Mucosa of gallbladder (tissue), 1 donor: ENCODE measurements at places on chromosomes 3 and 15. TPM values are rescaled to one million over a fixed set of nuclear protein-coding genes. Genes with fewer than 3 reads are reported as not detected.

GRCh38 chr3:184801241-184801785, 10.7 kb upstream of the VPS8 start:
- no peak for DNase-seq

DNA sequence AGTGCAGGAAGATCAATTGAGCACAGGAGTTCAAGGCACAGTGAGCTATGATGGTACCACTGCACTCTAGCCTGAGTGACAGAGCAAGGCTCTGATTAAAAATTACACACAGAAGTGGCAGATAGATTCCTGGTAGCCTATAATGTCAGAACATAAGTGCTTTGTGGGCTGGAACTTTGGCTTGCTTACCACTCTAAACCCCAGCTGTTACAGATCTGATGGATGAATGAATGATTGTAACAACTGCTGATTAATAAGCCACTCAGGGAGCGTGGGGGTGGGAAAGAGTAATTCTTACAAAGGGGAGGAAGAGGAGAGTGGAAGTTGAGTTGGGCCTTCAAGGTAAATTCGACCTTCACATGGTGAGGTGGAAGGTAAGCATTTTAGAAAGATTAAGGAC, 40.9 kb upstream of the PTPN23 start:
- no peak for DNase-seq

GRCh38 chr3:7588236-7588635, 727.3 kb downstream of the GRM7 start:
- no peak for DNase-seq

DNA sequence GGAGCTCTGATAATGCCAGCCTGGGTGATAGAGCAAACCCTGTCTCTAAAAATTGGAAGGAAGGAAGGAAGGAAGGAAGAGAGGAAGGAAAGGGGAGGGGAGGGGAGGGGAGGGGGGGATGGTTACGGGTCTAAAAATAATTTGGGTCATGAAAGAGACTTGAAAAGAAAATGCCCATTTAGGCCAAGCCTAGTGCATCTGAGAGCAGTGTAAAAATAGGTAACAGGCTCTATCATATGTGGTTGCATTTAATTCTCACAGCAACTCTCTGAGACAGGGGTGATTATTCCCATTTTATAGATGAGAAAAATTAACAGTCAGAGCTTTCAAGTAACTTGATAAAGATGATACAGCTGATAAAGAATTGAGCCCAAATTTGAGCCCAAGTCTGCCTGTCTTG, 3.6 kb upstream of the ECE2 start:
- DNase-seq, result no peak

DNA sequence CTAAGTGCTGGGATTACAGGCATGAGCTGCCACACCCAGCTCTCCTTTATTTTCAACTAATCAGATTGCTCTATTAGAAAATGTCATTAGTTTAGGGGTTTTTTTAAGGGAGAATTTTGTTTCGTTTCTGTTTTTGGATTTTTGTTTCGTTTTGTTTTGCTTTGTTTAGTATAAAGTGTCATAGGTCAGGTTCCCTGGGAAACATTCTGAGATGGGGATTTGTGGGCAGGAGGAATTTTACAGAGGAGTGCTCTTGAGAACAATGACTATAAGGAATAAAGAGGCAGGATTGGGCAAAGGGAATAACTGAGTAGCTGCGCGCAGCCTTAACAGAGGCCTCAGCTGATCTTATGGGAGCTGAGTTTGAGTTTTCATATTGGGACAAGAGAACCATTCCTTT, 86.8 kb upstream of the NR2F2 start:
- DNase-seq, result no peak

GRCh38 chr3:139797724-139798343, 120.1 kb upstream of the NMNAT3 start:
- peak; percentile 59 for DNase-seq

The WNT7A gene
- total RNA-seq, result 4.7 TPM

The ZIC1 gene
- 0.06 TPM for total RNA-seq

DNA sequence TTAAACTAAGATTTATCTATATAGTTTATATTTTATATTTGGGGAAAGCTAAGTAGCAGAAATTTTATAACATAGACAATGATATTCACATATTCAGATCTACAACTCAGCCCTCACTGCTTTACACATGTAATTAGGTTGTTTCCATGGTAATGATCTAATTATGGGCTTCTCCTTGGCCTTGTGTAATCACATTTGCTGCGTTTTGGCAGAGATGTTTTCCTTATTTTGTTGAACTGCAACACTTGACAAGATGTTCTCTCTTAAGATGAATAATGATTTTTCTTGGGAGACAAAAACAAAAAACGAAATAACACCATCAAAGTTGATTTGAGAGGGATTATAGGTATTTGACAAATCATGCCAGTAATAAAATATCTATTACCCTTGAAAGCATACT, 635.6 kb upstream of the TBL1XR1 start:
- DNase-seq, result no peak

- no peak for DNase-seq
These were observed 169.0 kb downstream of the ABHD5 start for GRCh38 chr3:43859766-43860165.

The NECTIN3 gene
- 27.7 TPM for total RNA-seq

The TRPM1 gene
- not detected for total RNA-seq

DNA sequence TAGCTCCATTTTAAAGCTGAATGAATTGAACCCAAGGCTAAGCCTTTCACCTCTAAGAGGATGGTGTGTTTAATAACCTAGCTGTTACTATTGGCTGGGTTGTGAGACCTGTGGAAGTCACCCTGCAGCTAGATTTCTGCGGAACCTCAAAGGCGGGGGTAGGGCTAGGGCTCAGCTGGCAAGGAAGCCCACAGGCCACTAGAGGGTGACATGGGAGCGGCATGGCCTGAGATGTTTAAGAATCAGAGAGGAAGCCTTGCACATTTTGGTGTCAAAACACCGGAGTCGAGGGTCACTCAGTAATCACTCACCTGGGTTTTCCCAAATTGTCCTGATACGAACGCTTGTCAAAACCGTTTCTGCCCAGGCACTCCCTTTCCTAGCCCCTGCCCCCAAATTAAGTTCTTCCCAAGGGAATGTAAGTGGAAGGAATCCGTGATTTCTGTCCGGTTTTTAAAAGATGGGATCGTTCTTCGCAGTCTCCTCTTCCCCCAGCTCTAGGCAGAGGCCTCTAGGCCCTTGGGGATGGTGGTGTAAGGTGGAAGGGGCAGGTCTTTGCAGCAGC, 3.8 kb upstream of the ACAD9 start:
- peak; percentile 28 for DNase-seq

DNA sequence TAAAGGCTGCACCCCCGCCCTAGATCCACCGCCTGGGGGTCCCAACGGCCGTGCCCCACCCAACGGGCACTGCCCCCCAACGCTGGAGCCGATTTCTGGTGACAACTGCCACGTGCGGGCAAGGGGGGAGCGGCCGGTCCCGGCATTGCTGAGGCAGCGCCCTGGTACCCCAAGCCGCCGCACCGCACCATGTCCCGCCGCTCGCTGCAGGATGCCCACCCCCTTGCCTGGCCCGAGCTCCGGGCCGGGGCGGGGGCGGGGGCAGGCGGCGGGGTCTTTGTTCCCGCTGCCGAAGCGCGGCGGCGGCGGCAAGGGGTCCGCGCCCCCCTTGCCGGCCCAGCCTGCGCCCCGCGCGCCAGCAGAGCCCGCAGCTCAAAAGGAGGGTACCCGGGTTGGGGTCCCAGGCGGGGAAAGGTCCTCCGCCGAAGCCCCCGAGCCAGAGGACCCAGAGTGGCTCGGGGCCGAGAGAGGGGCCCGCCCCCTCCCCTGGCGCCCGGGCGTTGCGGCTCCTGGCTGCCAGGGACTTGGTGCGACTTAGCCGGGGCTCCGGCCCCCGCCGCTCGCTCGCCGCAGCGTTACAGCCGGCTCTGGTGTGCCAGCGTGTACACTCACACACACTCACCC, 678 bp downstream of the SEMA7A start:
- DNase-seq, result no peak

The SLC51A gene
- total RNA-seq, result 0.63 TPM

The EIF2A gene
- total RNA-seq, result 63.4 TPM
